ENCODE measurements at places on chromosomes 1 and 21.

DNA sequence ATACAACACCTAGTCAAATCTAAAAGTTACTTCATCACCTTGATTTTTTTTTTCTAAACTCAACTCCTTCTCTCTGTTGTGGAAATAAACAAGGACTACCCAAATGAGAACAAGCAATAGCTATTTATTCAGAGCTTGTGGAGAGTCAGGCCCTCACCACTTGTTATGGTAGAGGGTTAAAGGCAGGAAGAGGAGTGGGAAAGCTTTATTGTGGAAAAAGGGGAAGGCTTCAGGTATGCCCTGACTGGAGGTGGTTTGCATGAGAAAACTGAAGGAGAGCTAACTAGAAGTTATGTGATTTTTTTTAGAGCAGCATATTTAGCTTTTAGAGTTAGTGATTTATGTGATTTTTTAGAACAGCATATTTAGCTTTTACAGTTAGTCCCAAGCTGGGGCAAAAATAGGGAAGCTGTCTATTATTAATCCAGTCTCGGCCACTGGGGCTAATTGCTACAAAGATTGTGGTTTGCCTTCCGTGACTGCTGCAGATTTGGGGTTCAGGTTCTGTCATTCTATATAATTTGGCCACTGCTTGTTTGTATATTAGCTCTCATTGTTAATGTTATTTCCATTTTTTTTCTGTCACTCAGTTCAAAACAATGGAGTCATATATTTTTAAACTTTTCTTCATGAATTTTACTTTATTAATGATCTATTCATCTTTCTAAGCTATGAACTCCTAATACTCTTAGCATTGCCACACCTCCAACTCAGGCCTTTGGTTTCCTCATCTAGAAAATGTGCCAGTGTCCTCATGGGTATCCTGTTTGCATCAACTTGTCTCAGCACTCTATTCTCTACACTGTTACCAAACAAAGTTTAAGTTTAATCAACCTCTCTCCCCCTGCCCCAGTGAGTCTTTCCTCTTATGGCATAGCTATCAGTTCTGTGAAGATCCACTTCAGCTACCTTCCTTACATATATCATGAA, 713.0 kb downstream of the BRINP3 start:
- DNase-seq = no peak

DNA sequence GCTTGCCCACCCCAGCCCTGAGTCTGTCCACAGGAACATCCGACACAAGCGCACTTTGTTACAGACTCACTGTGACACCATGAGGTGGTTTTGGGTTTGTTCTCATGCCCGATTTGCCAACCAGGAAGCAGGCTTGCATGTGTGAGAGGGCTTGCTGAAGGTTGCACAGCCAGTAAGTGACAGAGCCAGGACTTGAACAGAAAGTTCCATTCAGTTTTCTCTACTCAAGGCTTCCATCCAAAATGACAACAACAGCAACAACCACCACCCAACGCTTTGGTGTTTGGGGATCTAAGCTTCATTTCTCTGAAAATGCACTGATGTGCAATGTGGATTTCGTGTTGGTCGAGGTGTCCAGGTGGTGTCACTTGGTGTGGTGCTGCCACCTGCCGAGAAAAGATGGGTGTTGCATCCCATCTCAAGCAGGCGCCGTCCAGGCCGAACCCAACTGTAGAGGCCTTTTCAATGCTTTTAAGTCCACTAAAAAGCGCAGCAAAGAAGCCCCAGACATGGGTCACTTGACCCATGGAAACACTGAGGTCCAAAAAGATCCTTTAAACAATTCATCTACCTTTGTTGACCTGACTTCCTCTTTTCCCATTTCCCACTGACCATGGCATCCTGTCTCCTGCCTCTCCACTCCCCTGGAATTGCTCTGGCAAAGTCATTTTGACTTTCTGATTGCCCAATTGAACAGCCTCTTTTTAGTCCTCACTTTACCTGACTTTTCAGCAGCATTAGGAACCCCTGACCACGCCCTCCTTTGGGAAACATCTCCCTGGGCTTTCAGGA, 12.2 kb downstream of the CITED4 start:
- peak; percentile 45 for DNase-seq

- DNase-seq = no peak
These were observed 25.4 kb downstream of the ASH1L start for GRCh38 chr1:155537193-155537592.

GRCh38 chr1:43554444-43554992, 23.8 kb downstream of the PTPRF start:
- peak; percentile 53 for DNase-seq

DNA sequence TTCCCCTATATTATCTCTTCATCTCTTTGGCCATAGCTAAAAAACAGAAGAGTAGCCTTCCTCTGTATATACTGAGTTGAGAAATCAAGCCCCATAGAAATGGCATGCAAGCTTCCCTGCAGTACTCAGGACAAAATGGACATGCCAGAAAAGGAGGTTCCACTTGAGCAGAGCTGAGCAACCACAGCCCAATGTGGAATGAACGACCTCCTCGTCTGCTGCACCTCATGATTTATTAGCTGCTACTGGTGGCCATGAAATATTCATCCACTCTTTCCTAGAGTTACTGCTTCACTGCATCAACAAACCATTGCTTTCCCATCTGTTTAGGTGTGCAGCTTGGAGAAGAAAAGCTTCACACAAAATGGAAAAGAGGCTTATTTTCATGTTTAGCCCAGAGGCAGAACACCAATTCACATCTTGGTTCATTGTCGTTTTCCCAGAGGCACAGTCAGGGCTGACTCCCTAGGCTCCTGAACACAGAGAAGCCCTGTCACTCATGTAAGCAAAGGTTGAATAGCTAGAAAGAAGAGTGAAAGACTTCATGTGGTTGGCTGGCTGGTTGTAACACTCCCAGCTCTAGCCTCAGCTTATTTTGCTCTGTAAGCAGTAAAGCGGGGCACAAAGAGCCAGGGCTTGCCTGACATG, 148.0 kb downstream of the TSEN15 start:
- peak; percentile 93 for DNase-seq

GRCh38 chr1:11761988-11762406, at the start of gene C1orf167:
Gene C1orf167 (plus strand): TSS chr1:11762193. CDS start chr1:11764401, 2,208 bp downstream.
- no peak for DNase-seq

- no peak for DNase-seq
These were observed 66.1 kb upstream of the RPL11 start for GRCh38 chr1:23625459-23625858.

- peak; percentile 16 for DNase-seq
These were observed 111.8 kb downstream of the OSBPL9 start for GRCh38 chr1:51728611-51729155.

GRCh38 chr1:226664413-226665101, 74.5 kb downstream of the ITPKB start:
- DNase-seq = no peak

DNA sequence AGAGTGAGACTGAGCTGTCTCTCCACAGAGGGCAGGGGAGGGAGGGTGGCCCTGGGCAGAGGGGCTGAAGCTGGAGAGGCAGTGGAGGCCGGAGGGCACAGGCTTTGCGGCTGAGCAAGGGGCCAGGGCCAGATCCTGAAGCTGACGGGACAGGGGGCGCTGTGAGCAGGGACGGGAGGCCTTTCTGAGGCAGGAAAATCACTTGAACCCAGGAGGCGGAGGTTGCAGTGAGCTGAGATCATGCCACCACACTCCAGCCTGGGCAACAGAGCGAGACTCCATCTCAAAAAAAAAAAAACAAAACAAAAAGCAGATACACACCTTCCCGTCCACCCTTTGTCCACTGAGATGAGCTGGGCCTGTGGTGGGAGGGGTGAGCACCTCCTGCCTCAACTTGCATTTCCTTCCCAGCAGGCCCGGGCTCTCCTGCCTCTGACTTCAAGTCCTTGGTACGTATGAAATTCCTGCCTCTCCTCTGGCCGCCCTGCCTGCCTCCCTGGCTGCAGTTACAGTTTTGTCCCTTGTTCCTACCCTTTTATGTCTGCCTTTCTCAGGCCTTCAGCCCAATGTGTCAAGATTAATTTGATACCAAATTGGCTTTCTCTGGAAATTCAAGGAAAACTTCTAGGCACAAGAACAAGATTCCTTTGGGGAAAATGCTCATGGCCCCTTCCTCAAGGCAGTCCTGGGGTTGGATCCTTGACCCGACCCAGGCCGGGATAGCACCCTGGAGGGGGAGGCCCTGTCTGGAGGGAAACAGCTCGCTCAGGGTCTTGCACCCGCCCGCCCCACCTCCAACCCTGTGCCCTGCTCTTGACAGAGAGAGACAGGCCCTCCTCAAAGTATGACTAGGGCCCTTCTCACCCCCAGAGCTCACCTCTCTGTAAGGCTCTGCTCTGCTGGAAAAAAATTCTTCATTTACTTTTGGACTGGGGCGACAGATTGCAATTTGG, 11.2 kb upstream of the ADAMTSL4 start:
- no peak for DNase-seq

DNA sequence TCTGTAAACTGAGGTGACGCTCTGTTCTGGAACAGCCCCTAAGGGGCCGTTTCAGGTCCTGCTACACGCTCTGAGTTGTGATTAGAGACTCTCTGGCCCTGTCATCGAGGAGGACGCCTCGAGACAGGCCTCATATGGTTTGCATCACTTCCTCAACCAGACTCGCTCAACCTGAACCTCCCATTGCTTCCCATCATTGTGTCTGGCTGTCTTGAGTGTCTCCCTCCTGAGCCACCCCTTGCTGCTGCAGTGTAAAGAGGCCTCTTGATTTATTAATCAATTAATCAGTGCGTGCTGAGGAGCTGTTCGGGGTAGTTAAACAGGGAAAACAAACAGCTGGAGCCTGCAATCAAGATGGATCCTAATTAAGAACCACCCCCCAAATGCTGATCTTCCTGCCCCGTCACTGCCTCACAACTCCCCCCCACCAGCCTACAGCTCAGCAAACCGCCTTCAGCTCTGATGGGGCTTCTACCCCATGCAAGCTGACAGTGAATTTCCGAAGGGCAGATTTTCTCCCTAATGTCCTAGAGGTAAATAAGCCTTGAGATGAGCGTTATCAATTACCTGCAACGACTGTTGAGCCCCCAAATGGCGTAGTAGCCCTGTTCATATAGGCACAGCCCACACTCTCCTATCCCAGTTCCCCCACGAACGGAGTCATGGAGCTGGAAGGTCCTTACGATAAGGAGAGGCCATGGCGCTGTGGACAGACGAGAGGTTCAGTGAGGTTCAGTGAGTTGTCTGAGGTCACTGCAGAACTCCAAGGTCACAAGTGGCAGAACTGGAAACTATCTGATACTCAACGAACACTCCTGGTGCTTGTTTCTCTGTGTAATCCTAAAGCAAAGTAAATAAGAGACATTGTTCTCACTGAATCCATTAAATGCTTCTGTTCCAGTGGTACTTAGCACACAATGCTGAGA, 210.6 kb downstream of the KIF26B start:
- no peak for DNase-seq

Data from renal cortical epithelial cell (primary cell).